H4 (cell line): ENCODE measurements at places on chromosomes 2 and 18.

GRCh38 chr2:222146488-222146887, 152.3 kb downstream of the PAX3 start:
- DNase-seq: no peak

DNA sequence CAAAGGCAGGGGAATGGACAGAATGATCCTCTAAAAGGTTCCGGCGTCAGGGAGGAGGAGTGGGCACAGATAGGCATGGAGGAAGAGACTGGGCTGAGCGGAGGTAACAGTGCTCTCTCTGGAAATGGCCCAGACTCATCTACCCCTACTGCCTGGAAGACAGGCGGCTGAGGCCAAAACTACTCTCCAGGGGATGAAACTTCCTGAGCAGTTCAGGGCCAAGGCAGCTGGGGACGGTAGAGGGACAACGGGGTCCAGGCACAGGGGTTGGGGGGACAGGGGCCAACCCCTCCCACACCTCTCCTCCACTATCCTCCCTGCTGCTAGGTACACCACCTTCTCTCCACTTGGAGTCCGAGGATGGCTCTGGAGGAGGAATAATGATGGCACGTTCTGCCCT, 94.3 kb downstream of the TNS1 start:
- no peak for DNase-seq

- DNase-seq: no peak
Observed at GRCh38 chr2:138703242-138703641, 76.9 kb downstream of the NXPH2 start.

GRCh38 chr2:63862806-63863205, 21.1 kb downstream of the UGP2 start:
- DNase-seq: no peak

- no peak for DNase-seq
Observed at GRCh38 chr2:174385201-174385600, 10.3 kb upstream of the SCRN3 start.

- no peak for DNase-seq
Observed at GRCh38 chr2:9329497-9329896, 93.8 kb downstream of the ITGB1BP1 start.

- no peak for DNase-seq
Observed at GRCh38 chr2:179172894-179173293, 91.7 kb downstream of the SESTD1 start.

- DNase-seq: peak; percentile 85
Observed at GRCh38 chr2:46306330-46306751, 9.1 kb downstream of the EPAS1 start.

DNA sequence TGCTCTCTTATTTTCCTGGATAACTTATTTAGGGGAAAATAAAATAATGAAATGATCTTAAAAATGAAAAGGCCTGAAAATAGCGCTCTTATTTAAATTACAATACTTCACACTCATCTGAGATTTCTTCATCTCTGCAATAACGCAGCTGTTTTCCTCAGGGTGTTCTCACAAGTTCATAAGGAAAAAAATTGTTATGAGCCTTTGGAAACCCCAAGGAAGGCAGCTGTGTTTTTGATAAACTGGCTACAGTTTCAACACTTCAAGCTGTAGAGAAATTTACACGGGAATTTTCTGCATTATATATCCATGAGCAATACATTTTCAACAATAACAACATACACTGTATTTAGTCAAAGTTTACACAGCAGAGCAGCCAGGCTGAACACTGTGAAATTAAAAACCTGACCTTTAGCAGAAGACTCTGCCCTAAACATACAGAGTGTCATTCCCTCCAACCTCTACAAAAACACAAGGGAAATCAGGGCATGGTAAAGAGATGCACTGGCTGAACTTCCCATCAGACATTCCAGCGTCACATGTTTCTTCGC, 959.6 kb downstream of the SLC4A3 start:
- DNase-seq: no peak

GRCh38 chr2:236580746-236581355, 11.2 kb downstream of the ACKR3 start:
- DNase-seq: no peak

DNA sequence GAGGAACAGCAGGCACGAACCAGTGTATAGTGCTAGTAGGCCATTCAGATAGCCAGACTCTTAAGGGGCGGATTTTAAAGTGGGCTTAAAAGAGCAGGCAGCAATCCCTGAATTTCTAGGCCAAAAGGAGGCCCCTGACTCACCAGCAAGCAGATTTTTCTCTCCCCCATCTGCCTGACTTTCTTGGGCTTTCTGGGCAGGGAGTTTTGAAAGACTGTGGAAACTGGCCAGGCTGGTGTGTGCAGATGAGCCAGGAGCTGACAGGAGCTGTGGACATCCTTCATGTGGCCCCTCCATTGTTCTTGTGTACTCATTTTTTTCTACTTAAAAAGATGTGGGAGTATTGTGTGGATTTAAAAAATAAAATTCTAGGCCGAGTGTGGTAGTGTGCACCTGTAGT, 59.0 kb downstream of the GLI2 start:
- DNase-seq: no peak

- no peak for DNase-seq
Observed at GRCh38 chr2:19029655-19030054, 328.8 kb downstream of the OSR1 start.

DNA sequence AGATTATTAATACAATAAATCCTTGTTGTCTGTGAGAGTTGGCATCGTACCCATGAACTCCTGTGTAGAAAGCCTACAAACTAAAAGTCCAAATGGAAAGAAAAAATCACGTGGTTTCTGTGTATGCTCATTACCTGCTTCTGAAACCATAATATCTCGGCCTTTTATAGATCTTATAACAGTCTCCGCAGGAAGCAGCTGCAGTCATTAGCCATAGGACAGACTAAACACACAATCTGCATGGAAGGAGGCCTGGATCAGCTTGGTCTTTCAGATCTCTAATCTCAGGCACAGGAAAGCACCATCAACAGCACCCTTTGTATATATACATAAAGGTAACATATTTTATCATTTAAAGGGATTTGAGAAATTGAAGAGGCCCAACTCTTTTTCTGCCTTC, 508.9 kb upstream of the TCF4 start:
- no peak for DNase-seq

GRCh38 chr2:55025627-55026026, 24.6 kb downstream of the RTN4 start:
- no peak for DNase-seq

DNA sequence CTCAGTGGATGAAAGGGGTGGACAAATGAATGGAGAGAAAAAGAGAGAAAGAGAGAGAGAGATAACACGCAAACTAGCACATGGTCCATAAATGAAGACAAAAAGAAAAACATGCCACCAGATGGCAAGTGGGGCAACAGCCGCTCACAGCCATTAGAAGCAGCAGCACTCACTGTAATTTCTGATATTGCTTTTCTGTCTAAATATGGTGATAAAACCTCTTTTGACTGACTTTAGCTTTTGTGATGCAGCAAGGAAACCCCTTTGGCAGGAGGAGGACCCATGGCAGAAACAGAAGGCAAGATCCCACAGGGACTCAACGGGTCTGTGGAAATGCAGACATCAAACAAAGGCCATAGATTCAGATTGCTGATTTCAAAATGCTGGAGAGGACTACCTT, 88.0 kb upstream of the CDH20 start:
- DNase-seq: no peak

DNA sequence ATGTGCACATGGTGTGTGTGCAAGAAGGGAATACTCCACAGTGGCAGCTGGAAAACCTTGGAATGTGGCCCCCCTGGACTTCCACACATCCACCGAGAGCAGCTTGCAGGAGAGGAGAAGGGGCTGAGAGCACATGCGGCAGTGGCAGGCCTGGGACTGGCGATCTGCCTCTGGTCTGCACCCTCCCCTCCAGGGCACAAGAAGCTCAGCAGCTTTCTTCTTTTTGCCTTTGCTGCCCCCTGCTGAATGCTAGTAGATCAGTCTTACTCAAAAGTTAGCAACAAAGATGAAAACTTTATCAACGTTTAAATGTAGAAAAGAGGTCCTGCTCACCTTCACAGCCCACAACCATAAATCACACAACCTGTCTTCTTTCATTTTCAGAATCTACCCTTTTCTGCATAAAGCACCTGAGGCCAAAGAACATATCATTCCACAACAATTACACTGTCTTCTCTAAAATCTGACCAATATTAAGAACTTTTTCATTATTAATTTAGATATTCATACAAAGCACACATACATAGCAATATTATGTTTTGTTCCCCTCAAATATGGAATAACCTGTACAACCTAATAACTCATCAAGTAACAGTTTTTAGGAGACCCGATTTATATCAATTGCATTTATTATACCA, 34.6 kb downstream of the TGFBRAP1 start:
- peak; percentile 74 for DNase-seq

DNA sequence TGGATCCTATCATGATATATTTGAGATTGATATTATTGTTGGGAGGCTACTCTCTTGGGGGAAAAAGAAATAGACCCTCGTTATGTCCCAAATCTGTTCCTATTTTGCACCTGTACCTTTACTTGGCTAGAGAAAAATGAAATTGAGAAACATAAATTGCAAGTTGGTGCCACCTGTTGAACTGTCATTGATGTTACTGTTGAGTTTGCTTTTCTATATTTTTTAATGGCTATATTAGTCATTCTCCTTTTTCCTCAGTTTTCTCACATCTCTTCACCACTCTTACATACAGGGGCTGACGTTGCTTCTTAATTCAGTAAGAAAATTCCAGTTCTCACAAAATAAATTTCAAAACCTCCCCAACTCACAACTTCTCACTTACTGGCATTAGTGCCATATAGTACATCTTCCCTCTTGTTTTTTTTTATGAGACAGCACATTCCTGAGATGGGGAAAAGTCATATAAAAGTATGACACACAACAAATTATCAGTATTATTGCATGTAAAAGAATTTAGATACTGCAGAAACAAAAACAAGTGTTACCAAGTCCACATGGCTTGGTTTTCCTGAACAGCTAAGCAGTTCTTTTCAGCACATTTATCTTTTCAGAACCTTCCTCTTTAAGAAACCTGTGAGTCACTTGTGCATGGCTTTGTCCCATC, 348.3 kb upstream of the DSEL start:
- DNase-seq: no peak

- no peak for DNase-seq
Observed at GRCh38 chr18:21949326-21950015, 208.9 kb downstream of the MIB1 start.

DNA sequence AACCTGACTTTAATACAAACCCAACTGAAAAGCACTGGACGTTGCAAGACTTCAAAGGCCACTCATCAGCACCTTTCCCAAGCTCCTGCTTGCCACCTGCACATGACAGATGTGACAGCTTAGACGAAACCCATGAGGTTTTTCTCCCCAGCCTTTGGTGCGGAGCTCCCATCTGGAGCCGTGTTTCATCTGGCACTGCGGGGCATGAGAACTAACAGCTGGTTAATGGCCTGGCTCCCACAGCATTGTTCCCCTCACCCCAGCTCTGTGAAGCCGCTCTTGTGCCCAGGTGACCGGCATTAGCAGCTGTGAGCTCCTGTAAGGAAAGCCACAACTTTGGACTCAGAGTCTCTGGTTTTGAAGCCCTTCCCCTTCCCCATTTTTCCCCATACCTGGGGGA, 50.9 kb downstream of the GALR1 start:
- DNase-seq: no peak

DNA sequence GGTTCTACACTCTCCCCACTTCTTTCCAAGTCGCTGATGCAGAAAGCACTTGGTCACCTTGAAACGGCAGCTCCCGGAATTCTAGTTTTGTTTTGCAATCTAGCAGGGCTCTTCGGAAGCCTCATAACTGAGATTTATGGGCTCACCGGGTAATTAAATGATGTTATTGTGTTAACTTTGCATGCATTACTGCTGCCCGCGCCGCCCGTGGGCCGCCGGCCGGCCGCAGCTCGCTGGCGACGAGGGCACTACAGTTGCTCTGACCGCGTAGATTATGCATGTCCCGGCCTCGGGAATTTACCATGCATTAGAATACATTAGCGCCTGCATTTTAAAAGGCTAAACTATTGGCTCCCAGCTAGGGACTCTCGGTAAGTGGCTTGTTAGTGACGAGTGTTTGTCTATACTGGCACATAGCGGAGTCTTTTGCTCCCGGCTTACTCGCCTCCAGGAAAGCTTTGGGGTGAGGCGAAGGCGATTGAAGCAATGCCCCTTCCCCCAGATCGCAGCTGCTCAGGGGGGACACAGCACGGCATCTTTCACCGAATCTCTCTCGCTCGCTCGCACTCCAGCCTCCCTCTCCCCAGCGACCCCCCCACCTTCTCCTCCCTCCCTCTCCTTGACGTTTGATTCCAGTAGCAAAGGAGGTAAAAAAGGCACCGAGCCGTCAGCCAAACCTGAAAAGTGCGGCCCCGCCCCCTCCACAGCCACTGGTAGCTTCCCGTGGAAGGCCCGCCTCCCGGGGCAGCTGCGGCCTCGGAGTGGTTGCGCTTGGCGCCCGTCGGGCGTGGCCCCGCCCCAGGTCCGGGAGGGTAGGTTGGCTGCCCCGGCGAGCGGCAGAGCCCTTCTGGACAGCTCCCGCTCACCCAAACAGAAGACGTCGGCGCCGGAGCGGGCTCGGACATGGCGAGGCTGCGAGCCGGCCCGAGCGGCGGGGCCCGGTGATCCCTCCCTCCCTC, at the start of gene ONECUT2:
TSS of gene ONECUT2 (plus strand) at position 839 of the 959 bp plus-strand sequence. CDS start 343 bp downstream, outside the sequence.
- peak; percentile 92 for DNase-seq

- DNase-seq: no peak
Observed at GRCh38 chr2:120904379-120904778, 168.7 kb downstream of the GLI2 start.
